ENCODE measurements at places on chromosomes 5 and 9. TPM values are rescaled to one million over a fixed set of nuclear protein-coding genes. Genes with fewer than 3 reads are reported as not detected.
A peak's percentile ranks its signal among the peaks of the same experiment; 100 is the strongest.

- peak; percentile 31 for DNase-seq
Measured at GRCh38 chr5:141338538-141339306, at the start of gene PCDHGA2. PCDHGA2 (plus strand) TSS chr5:141338760.

DNA sequence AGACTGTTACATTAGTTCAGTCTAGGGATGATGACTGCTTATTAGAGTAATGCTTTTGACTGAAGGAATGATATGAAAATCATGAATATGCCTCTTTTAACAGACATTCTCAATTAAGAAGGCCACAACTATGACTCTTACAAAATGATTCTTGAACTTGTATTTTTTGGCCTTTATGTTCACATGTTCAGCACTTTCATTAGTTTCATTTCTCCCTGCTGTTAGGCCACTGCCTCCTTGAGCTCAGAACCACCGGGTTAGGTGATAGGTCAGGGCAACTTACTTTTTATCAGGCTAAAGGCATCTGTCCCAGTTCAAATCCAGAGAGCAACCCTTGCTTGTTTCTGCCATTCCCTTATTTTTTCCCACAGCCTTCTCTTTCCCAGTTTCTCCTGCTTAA, 235.2 kb upstream of the ELL2 start:
- DNase-seq, result no peak

DNA sequence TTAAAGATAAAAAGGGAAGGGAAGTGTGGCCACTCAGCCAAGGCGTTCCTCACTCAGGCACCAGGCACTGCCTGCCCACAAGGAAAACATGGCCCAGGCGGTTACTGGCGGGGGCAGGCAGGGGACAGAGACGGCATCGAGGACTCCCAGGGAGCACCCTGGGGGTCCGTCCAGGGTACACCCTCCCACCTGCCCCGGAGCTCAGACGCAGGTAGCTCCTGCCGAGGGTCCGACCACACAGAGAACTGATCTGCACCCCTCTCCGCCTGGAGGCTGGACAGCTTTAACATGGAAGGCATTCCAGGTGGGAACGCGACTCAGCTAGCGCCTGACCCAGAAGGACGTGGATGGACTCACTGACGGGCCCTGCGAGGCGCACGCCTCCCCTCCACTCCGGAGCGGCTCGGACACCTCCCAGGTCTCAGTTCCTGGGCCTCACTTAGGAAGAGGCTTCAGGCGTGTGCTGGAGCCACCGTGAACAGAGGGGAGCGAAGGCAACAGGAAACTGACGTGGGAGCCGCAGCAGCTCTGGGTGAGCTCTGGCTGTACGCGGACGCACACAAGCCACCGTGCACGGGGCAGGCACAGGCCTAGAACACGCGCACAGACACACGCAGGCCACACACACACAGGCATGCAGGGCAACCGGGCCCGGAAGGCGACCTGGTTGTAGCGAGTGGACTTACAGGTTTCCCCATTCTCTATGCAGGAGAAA, 47.5 kb downstream of the NKD2 start:
- no peak for DNase-seq

DNA sequence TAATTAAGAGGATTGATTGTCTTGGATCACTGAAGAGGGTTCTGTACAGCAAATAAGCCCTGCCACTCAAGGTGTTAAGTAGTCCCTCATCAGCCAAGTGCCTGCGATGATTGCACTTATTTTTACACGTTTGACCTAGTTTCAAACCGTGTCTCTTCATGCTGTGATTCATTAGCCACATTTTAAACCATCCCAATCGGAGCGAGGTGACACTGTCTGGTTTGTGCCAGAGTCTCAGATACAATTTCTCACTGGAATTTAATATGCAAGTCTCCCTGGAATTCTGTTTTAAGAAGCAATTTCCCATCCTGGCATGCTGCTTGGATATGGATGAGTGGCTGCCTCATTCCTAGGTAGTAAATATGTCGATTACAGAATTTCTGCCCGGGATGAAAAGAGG, 1.6 kb downstream of the INSYN2B start:
- DNase-seq, result no peak

DNA sequence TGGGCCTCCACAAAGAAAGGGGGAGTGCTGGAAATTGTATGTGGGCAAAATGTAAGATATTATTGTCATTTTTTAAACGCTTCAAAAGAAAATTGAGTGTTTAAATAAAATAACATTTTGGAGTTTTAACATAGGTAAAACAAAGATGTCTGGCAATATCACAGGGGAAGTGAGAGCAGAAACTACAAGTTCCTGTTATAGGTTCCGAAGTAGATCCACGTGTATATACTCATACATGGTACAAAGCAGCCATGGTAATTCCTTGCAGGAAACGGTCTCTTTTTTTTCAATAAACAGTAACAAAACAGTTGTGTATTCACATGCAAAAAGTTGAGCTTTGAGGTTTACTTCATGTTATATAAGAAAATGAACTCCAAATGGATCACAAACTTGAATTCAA, 78.4 kb downstream of the MTRR start:
- no peak for DNase-seq

DNA sequence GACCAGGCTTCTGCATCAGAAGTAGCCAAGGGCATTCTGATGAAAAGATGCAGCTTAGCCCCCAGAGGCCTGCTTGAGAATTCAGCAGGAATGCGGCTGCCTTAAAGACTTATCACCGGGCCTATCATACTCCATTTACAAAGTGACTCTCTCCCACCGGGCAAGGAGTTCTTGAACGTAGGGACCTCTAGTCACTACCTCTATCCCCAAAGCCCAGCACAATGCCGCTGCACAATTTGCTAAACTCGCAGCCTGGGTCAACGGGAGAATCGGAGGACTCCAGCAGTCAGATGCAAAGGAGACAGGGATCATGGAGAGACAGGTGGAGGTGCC, 661 bp downstream of the PDCL start:
- no peak for DNase-seq

GRCh38 chr9:131651599-131651998, 88.3 kb downstream of the RAPGEF1 start:
- no peak for DNase-seq

GRCh38 chr9:83432877-83433550, 105.2 kb downstream of the FRMD3 start:
- DNase-seq, result no peak

GRCh38 chr9:113349445-113350094, at the start of gene BSPRY:
BSPRY (plus strand) TSS chr9:113349541; CDS start chr9:113349580, 39 bp downstream.
- DNase-seq, result no peak

DNA sequence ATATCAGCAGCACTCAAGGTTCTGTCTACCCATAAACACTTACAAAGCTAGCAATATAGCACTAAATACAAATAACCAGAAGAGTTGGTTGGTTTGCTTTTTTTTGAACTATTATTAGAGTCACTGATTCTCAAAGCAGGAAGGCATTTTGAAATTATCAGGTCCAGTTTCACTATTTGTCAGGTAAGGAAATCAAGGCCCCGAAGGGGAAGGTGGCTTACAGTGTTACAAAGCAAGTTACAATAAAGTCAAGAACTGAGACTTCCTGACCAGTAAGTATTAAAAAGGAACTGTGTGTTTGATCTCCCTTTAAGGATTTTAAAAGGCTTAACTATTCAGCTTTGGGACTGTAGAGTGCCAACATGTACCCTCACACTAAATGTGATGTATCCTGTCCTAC, 10.8 kb downstream of the C5orf15 start:
- no peak for DNase-seq

GRCh38 chr5:96788112-96788749, 19.5 kb downstream of the ERAP1 start:
- DNase-seq, result no peak

DNA sequence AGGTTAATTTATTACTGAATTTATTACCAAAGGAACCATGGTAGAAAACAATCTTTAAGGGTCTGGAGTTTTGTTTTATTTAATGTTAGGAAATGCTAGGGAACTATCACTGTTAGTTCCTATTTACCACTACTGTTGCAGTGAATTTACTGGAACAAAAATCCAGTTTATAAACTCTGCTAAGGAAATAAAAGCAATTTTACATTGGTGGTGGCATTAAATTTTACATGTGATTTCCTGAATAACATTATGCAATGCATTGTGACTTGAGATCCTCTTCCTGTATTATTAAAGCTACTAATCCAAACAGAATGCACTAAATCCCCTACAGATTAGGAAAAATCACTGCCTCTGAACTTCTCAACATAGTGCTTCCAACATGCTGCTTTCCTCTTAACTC, 599.5 kb upstream of the PTGER4 start:
- no peak for DNase-seq

DNA sequence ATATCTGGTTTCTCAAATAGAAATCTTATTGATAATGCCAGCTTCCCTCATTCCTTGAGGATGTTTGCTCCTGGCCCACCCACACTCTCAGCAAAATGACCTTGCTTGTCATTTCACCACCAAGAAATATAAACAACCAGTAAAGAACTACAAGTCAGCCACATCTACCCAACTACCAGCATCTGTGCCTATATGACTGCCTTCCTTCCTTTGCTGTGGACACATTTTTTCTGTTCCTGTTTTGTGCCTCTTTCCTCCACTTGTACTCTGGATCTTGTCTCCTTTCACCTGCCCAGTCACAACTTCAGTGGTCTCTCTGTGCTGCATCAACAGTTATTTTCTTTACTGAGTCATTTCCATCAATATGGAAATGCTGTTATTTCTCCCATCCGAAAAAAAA, 20.3 kb downstream of the KIF2A start:
- no peak for DNase-seq

DNA sequence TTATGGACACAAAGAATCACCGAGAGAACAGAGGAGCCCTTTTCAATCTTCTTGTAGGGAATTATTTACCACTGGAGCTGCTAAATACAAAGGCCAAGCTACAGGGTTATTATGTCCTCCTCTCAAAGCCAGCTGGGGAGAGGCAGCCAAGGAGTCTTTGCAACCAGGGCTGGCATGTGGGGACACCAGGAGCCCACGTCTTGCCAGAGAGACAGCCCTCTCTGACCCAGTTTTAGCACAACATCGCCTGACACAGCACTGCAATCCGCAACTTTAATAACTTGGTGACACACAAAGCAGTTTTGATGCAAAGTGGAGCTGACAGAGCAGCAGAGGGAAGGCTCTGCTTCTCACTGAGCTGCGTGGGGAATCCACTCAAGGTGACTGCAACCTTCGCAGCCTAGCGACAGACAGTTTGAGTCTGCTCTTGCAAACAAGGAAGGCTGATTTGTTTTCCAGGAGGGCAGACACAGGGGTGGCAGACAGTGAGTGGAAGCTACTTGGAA, 33.6 kb downstream of the TLR4 start:
- DNase-seq, result no peak

DNA sequence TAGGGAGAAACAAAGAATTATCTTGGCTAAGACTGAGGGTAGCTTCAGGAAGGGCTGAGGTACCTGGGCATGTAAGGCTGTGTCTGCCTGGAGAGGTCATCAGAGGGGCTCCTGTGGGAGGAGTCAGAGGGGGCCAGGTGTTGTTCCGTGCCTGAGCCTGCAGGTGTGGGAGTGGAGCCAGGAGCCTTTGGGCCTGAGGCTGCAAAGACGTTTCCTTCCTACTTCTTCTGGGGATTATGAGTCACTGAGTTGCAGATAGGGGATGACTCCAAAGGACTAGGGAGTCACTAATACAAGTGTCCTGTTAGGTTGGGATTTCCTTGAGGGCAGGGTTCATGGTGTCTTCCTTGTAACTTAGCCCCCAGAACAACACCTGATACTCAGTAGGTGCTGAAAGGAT, 391.1 kb downstream of the ARHGEF28 start:
- no peak for DNase-seq

GRCh38 chr5:54586336-54586735, 68.8 kb downstream of the SNX18 start:
- DNase-seq, result no peak

DNA sequence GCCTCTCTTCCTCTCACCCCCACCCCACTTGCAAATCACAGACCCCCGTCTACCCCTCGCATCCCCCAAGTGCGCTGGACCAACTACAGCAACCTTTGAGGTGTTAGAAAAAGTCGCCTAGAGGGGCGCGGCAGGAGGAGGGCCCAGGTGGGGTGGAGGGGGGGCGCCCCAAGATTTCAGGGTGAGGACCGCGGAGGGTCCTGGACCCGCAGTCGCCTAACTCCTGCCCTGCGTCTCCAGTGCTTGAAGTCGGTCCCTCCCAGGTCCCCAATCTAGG, 379 bp upstream of the EGFLAM start:
- DNase-seq, result no peak

DNA sequence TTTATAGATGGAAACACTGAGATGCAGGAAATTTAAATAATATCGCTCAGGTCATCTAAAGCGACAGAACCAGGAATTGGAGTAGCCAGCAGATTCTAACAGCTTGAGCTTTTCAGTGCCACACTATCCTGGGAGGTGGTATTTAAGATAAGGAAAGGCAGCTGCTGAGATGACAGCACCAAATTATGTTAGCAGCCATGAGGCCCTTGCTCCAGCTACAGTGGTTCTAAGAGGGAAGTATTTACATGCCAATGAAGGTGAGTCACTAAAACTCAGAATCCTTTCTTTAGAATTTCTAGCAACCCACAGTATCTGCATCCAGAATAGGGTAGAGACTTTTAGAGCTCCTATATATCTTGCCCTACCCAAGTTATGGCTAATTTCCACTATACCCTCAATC, 127.0 kb upstream of the VLDLR start:
- peak; percentile 56 for DNase-seq

GRCh38 chr5:160555581-160555970, 133.9 kb downstream of the PTTG1 start:
- no peak for DNase-seq

GRCh38 chr9:14352503-14352902, 38.6 kb upstream of the NFIB start:
- peak; percentile 7 for DNase-seq

DNA sequence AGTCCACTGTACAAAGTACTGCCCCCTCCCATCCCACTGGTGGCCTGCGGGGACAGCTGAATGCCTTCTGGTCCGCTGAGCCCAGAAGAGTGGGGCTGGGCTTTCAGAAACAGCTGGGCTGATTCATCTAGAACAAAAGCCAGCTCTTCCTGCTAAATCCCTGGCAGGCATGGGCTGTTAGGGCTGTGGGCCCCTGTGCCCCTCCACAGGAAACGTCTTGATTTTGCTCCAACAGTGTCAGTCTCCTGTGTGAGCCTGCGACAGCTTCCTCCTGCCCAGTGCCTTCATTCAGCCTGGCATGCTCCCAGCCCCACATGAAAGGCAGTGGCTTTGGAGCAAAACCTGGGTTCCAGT, 6.9 kb upstream of the GSN start:
- DNase-seq, result peak; percentile 95

MEGF10 gene
- total RNA-seq, result 67.6 TPM

LAMC3 gene
- not detected for total RNA-seq

MRNIP gene
- total RNA-seq, result 10.3 TPM

ARSI gene
- total RNA-seq, result 0.18 TPM

RIOK2 gene
- 47.2 TPM for total RNA-seq

CSF1R gene
- 0.06 TPM for total RNA-seq

FAM221B gene
- total RNA-seq, result not detected

GMCL2 gene
- not detected for total RNA-seq

C1QTNF2 gene
- total RNA-seq, result 21.1 TPM

INSL6 gene
- total RNA-seq, result not detected

CNOT6 gene
- 26.1 TPM for total RNA-seq

EXOSC2 gene
- 93.7 TPM for total RNA-seq
